ENCODE measurements at places on chromosomes 11 and 22.

GRCh38 chr22:46710806-46711205 is 27.2 kb downstream of the CERK start:
- DNase-seq: no peak

DNA sequence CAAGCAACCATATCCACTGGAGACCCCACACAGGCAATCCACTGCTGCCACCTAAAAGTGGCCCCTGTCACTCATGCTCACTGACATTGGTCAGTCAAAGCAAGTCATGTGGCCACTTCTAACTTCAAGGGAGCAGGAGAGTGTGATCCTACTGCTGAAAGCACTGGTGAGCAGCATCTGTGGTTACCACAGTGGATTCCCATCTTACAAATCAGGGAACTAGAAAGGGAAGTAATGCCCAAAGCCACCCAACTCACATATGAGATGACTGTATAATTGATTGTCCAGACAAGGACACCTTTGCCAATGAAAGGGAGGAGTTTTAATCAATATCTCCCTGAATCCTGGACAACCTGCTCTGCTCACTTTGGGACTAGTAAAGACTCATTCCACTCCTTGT is 17.7 kb downstream of the RCN1 start:
- DNase-seq: no peak

GRCh38 chr22:35554297-35554845 is 13.7 kb downstream of the RASD2 start:
- no peak for DNase-seq

DNA sequence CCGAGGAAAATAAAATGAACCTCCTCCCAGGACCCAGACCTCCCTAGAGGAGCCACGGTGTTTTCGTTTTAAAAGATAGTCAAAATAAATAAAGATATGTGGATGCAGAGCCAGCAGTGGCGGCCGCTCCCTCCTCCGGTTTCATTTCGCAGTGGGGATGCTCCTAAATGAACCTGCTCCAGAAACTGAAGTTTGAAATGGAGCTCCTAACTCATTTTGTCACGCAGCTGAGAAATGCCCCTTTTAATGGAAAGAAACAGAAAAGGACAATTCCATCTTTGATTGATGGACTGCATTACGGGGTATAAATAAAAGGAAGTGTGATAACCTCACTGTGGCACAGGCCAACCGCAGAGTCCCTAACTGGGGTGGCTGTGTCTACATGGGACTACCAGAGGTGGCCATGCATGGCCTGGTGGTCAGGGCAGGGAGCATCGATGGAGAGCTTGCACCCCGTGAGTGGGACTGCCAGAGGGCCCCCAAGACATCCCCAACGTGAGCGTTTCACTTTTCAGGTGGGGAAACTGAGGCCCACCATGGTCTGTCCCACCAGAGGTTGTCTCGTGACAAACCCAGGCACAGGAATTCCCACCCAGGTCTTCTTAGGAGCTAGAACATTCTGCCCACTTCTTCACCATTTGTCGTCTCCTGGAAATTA is 426.6 kb downstream of the BRD1 start:
- DNase-seq: no peak
